8988T (cell line): ENCODE measurements at places on chromosomes 16 and 17.
A peak's percentile ranks its signal among the peaks of the same experiment; 100 is the strongest.

DNA sequence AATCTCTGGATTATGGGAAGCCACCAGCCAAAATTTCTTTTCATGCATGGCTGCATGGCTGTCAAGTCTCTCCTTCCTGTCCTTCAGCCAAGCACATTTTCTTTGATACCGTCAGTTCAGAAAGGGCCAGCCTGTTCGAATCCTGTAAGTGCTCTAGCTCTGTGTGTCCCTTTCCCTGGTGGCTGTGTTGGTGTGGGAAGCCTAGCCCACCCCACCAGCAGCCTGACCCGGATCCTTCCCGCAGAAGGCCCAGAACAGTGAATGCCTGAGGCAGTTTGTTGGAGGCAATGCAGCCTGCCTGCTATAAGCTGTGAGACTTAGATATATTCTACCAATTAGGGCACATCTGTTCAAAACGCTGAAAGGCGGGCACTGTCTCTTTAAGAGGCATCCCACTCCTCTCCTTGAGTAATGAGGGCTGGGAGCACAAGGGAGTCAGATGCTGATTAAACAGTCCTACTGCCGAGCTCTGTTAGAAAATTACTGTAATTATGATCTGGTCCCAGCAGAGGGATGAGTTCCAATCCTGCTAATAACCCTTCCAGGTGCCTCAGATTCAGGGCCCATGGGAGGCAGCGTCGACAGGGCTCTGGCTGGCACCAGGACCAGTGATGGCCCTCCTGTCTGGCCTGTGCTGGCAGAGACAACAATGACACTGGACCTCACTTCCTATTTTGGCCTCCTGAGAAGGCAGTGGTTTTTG, 18.4 kb downstream of the SNX11 start:
- DNase-seq, result no peak

GRCh38 chr16:84952335-84953189, 58.8 kb downstream of the ZDHHC7 start:
- DNase-seq, result peak; percentile 77

DNA sequence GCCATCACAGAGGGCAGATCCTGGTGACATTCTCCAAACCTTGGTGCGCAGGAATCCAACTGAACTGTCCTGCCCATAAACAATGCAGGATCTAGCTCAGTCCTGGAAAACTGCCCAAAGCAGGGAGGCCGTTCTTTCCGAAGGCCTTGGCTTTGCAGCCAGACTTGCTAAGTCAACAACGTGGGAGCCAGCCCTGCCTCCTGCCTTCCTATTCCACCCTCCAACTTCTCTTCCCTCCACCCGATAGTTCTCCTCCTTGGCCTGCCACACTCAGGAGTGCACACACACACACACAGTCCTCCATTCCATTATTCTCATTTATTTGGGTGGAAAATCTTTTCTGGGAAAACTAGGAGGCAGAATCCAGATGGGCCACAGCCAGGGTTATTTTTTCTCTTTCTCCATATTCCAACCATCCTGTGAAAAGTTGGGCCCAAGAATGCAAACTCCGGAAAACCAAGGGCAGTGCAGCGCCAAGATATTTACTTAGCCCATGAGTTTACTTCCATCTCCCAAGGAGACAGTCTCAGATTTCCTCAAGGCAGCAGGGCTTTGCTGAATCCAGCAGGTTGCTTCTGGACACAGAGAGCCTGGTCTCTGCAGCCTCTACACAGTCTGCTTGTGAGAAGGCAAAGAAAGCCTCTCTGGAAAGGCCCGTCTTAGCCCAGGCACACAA, 15.8 kb downstream of the COPRS start:
- DNase-seq, result no peak

- no peak for DNase-seq
Measured at GRCh38 chr16:57982385-57982784, 11.5 kb upstream of the CNGB1 start.

DNA sequence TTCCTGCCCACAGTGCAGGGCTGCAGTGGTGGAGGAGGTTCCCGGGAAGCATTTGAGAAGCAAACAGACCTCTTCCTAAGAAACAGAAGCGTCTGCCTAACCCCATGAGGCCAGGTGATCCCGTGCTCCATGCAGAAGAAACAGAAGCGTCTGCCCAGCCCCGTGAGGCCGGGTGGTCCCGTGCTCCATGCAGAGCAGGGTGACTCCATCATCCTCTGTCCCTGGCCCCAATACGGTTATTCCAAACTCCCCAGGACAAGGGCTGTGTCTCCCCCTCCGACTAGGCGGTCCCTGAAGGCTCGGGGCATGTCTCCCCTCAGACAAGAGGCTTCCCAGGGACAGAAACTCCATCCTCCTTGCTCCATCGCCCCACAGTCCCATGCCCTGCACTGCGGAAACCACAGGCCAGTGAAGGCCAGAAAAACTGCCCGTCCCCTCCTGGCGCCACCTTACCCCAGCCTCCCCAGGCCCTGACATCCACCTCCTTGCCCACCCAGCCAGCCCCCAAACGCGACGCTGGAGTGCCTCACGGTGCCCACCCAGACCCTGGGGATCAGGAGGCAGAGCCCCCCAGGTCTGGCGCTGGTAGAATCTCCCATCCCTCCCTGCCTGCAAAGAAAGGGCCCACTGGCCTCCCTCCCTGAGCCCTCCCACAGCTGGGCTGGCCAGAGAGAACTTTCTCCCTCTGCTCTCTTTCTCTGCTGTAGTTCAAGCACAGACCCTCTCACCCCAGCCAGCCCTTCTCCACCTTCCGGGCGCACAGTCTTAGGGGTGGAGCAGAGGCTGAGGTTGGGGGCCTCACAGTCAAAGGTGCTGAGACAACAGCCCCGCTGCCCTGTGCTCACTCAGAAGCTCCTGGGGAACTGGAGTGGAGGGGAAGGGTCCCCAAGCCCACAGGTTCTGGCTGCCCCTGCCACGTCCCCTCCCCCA, 30.6 kb upstream of the KRT17 start:
- no peak for DNase-seq

GRCh38 chr17:63317166-63317840, 128.8 kb downstream of the CYB561 start:
- DNase-seq, result no peak

- no peak for DNase-seq
Measured at GRCh38 chr17:76688165-76688622, 22.6 kb downstream of the MXRA7 start.
